ENCODE measurements at places on chromosomes 12 and 14.

- peak; percentile 18 for DNase-seq
Measured at GRCh38 chr12:7907009-7907408, 29.0 kb downstream of the SLC2A3 start.

DNA sequence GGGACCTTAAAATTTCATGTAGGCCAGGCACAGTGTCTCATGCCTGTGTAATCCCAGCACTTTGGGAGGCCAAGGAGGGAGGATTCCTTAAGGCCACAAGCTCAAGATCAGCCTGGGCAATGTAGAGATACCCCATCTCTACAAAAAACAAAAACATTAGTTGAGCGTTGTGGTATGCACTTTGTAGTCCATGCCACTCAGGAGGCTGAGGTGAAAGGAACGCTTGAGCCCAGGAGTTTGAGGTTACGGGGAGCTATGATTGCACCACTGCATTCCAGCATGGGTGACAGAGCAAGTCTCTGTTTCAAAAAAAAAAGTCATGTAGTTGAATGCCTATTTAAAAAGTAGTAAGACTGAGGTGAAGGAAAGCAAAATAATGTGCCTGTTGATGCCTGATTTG is 83.5 kb downstream of the TTC6 start:
- DNase-seq = no peak

- no peak for DNase-seq
Measured at GRCh38 chr12:34348836-34349672, 326.8 kb downstream of the ALG10 start.

GRCh38 chr12:75704208-75704607 is 192.8 kb upstream of the KRR1 start:
- DNase-seq = no peak

DNA sequence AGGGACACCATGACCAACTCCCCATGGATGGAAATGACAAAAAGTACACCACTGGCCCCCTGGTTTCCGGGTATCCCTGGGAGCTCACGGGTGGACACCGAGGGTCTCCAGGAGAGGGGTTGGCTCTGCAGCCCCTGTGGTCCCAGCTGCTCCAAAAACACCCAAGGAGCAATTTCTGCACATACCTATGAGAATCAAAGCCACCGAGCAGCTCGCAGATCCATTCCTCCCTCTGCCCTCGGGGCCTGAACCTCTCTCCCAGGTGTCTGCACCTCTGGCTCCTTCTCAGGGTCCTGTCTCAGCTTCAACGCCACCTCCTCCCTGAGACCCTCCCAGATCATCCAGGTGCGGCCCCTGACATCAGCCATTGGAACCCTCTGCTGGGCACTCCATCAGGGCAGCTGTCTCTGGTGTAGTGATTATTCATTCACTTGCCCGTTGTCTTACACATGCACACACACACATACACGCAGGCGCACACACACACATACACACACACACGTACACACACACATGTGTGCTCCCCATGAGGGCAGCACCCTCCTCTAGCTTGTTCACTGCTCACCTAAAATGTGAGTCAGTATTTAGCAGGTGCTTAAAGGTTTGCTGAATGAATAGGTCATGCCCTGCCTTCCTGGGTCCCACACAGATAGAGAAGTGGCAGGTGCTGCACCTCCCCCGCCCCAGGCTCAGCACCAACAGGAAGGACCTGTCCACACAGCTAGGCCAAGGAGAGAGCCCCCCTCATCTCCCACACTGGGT is 5.9 kb downstream of the RIMBP2 start:
- DNase-seq = no peak

- DNase-seq = no peak
Measured at GRCh38 chr12:107429006-107429705, 256.4 kb upstream of the PWP1 start.

DNA sequence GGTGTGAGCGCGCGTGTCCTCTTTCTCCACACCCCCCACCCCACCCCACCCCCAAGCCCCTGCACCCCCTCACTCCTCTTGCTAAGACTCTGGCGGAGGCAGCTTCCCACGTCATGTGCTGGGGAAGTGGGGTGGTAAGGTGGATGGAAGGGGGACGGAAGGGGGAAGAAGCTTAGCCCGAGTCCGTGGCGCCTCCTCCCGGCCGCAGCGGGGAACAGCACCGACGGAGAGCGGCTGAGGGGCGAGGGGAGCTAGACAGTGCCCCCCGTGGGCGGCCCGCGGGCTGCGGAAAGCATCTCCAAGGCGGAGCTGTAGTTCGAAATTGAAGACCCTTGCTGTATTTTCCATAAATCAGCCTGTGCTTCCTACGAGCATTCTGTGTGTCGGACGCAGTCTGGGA is 588 bp upstream of the GRIN2B start:
- DNase-seq = no peak

Data from activated T-cell treated with anti-CD3 and anti-CD28 coated beads for 4 hours (primary cell).